Right atrium auricular region (tissue), 2 donors: ENCODE measurements at places on chromosomes 12 and 14. TPM values are rescaled to one million over a fixed set of nuclear protein-coding genes. Genes with fewer than 3 reads are reported as not detected.

GRCh38 chr14:99644723-99645544 lies at the start of gene HHIPL1:
Gene HHIPL1 (plus strand): TSS chr14:99645129. CDS start chr14:99645208, 79 bp downstream.
- no peak for DNase-seq

DNA sequence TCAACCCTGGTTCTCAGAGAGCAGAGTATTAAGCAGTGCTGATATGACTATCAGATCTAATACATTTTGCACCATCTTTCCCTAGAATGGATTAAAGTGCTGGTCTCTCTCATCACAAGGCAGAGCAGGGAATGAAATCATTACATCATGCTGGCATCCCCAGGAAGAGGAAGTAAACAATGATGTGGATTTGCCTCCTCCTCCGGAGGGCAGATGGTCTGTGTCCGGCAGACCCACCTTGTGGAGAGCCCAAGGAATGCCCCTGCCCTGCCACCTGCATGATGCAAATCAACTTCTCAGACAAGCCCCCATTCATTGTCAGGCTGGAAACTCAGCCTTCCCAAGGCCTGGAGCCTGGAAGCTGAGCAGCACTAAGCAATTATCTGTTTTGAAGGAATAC lies 1149.1 kb downstream of the VRK1 start:
- no peak for DNase-seq

DNA sequence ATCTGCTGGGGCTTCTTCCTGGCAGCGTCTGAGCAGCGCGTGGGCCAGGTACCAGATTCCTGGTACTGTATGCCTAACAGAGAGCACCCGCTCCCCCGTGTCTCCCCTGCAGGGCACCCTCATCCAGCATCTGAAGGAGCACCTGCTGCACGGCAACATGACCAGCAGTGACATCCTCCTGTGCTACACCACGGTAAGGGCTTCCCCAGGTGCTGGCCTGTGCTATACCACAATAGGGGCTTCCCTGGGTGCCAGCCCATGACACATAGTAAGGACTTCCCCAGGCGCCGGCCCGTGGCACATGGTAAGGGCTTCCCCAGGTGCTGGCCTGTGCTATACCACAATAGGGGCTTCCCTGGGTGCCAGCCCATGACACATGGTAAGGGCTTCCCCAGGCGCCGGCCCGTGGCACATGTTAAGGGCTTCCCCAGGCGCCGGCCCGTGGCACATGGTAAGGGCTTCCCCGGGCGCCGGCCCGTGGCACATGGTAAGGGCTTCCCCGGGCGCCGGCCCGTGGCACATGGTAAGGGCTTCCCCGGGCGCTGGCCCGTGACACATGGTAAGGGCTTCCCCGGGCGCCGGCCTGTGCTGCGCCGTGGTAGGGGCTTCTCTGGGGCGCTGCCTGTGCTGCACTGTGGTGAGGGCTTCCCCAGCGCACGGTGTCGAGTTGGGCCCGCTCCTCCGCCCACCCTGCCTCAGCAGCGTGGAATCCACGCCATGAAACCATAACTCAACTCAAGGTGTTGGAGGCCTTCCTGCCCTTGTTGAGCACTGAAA lies 49.3 kb downstream of the AACS start:
- no peak for DNase-seq

Gene GPR132
- total RNA-seq: 0.67 TPM

Gene NFATC4
- total RNA-seq: 12.5 TPM

Gene IL22
- total RNA-seq: not detected

Gene AQP5
- total RNA-seq: not detected

Gene CLEC1A
- total RNA-seq: 0.93 TPM

DNA sequence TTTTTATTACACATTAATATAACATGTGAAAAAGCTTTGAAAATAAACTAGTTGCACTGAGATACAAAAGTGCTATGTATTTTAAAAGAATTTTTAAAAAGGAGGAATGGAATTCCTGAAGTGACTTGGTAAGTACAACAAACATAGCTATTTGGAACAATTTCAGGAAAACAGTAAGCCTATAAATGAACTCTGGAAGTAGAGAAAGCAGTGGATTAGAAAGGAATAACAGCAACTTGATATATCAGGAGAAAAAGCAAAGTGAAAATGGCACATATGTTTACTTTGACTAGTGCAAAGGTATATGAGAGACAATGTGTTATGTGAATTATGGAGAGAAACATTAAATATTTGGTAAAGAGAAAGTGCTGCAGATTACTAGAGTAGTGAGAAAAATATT lies 811.7 kb downstream of the C12orf50 start:
- no peak for DNase-seq

GRCh38 chr12:16348435-16349130 lies 1.1 kb downstream of the MGST1 start:
- no peak for DNase-seq

Gene CIROP
- not detected for total RNA-seq

Gene IL26
- not detected for total RNA-seq

DNA sequence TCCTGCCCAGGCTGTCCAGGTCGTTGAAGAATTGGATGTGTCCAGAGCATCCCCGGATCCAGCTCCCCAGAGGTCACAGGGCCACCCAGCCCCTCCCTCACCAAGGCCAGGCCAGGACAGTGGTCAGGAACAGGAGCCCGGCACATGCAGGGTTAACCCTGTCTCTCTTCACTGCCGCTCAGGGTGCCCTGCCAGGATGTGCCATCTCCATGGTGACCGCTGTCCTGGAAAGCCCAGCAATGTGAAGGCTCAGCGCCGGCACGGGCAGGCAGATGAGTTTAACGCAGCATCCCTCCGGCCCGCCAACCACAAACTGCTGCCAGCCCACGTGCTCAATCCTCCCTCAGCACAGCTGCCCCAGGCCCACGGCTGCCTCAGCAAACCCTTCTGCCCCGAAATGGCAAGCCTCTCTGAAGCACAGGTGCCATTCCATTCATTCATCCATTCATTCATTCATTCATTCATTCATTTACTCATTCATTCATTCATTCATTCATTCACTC lies 4.4 kb downstream of the TMEM179 start:
- DNase-seq: no peak

DNA sequence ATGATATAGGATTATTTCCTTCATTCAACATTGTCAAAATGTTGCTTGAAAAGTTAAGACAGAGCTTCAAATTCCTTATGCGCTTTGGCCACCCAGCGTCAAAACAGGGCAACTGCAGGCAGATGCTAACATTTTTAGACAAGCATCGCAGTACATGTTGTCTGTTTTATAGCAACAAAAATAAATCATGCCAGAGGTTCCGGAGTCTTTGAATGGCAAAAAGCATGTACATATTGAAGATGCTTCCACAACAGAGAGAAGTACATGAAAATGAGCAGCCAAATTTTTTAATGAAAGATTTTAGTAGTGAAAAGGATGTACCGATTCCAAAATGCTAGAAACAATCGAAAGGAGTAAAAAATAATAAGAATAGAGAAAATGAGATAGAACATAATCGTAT lies 49.8 kb upstream of the USP15 start:
- no peak for DNase-seq

DNA sequence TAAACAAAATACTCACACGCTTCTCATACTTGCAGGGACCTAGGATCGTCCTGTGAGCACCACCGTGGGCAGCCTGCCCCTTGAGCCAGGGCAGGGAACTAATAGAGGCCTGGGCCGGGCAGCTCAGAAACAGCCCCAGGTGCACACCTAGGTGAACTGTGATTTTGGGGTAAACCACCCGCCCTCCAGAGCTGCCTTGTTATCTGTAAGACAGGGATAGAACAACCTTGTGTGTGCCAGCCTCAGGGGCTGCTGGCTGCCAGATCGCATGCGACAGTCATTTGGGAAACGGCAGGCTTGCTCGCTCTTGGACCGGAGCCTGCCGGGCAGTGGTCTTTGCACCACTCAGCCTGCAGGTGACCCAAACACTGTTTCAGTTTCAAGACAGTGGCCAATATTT lies 86.8 kb downstream of the ADGRD1 start:
- DNase-seq: no peak

GRCh38 chr14:105071942-105072341 lies 6.7 kb upstream of the GPR132 start:
- DNase-seq: no peak

GRCh38 chr12:94768398-94769046 lies 118.2 kb upstream of the TMCC3 start:
- DNase-seq: no peak

GRCh38 chr14:89382901-89383845 lies 33.9 kb downstream of the FOXN3 start:
- DNase-seq: peak; percentile 36

Gene TAPBPL
- total RNA-seq: 16.9 TPM

- DNase-seq: no peak
Observed at GRCh38 chr12:47075192-47076084, 4.0 kb upstream of the PCED1B start.

Gene KLHDC1
- 9.4 TPM for total RNA-seq

- DNase-seq: no peak
Observed at GRCh38 chr14:96085369-96085768, 46.2 kb downstream of the C14orf132 start.
